ENCODE measurements at places on chromosomes 2 and 18.
A peak's percentile ranks its signal among the peaks of the same experiment; 100 is the strongest.

GRCh38 chr18:24514439-24514838, 54.0 kb downstream of the HRH4 start:
- DNase-seq = peak; percentile 72

GRCh38 chr2:195027947-195028346, 629.1 kb upstream of the SLC39A10 start:
- no peak for DNase-seq

- peak; percentile 10 for DNase-seq
These were observed 24.7 kb upstream of the ALLC start for GRCh38 chr2:3633089-3633981.

GRCh38 chr2:23286758-23287704, 97.9 kb upstream of the KLHL29 start:
- no peak for DNase-seq

DNA sequence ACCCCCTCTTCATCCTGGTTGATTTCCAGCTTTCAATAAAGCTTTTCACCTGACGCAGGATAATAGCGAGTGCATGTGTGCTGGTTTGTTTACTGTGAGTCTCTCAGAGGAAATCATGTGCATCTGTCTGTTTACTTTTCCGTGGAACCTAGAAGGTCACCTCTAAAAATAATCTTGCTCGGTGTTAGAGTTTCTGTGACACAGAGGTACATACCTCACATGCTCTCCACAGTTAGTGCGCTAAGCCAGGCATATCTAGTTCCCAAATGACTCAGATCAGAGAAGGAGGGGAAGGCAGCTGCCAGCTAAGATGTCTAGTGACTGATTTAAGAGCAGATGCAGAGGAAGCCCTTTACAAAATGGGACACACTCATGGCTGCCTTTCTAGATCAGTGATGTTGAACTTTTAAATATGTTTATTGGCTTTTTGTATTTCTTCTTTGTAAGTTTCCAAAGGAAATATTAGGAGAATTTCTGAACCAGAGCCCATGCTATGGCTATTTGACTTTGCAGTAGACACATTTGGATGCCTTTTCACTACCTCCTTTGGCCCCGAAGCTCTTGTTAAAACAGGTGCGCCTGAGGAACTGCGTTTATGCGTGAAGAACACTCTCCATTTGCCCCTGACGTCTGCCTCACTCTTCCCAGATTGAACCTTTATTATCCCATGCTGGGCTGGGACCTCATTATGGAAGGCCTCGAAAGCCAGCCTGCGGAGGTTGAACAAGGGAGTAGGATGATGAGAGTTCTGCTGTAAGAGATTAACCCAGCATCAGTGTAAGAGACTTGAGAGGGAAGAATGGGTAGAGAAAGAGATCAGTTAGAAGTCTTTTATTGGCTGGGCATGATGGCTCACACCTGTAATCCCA, 145.6 kb downstream of the FAM161A start:
- no peak for DNase-seq

GRCh38 chr2:217785544-217786045, 217.2 kb downstream of the TNS1 start:
- peak; percentile 88 for DNase-seq

GRCh38 chr2:10325278-10326145, 22.8 kb downstream of the HPCAL1 start:
- DNase-seq = no peak

DNA sequence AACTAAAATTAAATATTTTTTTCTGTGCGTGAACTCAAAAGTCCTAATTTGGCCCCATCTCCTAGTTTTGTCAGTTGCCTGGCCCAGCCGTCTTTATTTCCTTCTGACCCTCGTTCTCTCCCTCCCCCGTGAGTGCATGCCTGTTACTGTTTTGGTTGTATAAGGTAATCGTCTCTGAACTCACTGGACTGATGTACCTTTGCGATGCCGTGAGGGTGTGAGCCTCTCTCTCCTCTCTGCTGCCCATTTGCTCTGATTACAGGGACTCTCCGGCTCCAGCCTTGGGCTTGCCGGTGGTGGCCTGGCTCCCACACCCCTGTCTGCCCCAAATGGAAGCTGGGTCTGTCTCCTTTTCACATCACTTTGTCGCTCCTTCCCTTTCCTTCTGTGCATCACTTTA, 66.5 kb upstream of the RBM44 start:
- DNase-seq = no peak

- no peak for DNase-seq
These were observed 14.4 kb upstream of the HES6 start for GRCh38 chr2:238254095-238254723.

- DNase-seq = no peak
These were observed 28.4 kb upstream of the MALL start for GRCh38 chr2:110143982-110144381.

DNA sequence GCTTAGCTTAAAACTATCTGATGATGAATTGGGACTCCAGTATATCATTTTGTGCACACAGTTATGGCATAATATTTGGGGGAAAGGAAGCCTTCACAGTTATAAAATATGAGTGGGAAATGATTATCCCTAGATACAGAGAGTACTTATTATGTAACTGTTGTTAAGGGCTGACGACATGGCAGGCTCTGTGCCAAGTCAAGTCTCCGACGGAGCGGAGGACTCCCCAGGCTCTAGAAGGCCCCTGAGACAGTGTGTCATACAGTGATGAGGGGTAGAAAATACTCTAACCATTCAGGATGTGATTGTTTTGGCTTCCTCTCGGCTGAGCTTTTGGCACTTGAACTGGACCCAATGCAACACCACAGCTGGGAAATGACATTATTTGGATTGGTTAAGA, 211.8 kb downstream of the SLC8A1 start:
- DNase-seq = no peak

GRCh38 chr2:1856922-1857321, 112.6 kb upstream of the PXDN start:
- no peak for DNase-seq

- DNase-seq = no peak
These were observed 1010.9 kb upstream of the NXPH2 start for GRCh38 chr2:139790807-139791752.

- no peak for DNase-seq
These were observed 30.2 kb downstream of the ITSN2 start for GRCh38 chr2:24330161-24330560.

- no peak for DNase-seq
These were observed 348.1 kb downstream of the SOCS6 start for GRCh38 chr18:70636991-70637390.

DNA sequence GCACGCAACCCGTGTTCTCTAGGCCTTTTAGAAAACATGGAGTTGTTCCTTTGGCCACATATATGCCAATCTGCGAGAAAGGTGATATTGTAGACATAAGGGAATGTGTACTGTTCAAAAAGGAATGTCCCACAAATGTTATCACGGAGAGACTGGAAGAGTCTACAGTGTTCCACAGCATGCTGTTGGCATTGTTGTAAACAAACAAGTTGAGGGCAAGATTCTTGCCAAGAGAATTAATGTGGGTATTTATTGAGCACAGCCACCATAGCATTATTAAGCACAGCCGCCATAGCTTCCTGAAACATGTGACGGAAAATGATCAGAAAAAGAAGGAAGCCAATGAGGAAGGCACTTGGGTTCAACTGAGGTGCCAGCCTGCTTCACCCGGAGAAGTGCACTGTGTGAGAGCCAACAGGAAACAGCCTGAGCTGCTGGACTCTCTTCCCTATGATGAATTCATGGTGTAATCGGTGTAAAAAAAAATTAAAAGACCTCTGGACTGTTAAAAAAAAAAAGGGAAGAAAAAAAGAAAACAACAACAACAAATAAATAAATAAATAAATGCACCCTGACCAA, 29.0 kb upstream of the REL start:
- DNase-seq = no peak

GRCh38 chr2:3324404-3325281, 53.0 kb downstream of the EIPR1 start:
- no peak for DNase-seq

GRCh38 chr2:25819597-25820039, 58.7 kb downstream of the ASXL2 start:
- no peak for DNase-seq

- no peak for DNase-seq
These were observed 193.8 kb downstream of the GULP1 start for GRCh38 chr2:188485496-188485895.
